GDM1 (cell line): ENCODE measurements at places on chromosomes 7 and 10.

- DNase-seq = no peak
Measured at GRCh38 chr7:117682681-117683385, 190.4 kb downstream of the CTTNBP2 start.

DNA sequence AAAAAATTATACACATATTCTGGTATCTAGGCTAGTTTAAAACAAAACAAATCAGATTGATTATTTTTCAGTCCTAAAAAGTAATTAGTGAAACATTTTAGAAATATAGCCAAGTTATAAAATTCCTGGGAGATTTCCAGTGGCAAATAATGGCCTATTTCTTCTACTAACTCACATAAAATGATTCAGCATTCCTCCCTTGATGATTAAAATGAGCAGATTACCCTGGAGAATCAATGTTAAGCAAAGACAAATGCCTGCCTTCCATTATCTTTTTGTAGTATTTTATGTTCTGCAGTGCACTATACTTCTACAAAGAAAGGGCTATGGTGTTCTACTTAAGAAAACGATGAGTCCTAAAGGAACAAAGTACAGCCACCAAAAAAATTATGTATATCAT lies 53.6 kb downstream of the PARD3 start:
- DNase-seq = no peak

- DNase-seq = no peak
Measured at GRCh38 chr10:100232101-100232500, 2.7 kb upstream of the CHUK start.

- no peak for DNase-seq
Measured at GRCh38 chr7:3013975-3014792, 29.5 kb downstream of the CARD11 start.

- no peak for DNase-seq
Measured at GRCh38 chr10:36720895-36721294, 404.5 kb upstream of the ANKRD30A start.

GRCh38 chr7:158324397-158325360 lies 262.9 kb downstream of the PTPRN2 start:
- no peak for DNase-seq

DNA sequence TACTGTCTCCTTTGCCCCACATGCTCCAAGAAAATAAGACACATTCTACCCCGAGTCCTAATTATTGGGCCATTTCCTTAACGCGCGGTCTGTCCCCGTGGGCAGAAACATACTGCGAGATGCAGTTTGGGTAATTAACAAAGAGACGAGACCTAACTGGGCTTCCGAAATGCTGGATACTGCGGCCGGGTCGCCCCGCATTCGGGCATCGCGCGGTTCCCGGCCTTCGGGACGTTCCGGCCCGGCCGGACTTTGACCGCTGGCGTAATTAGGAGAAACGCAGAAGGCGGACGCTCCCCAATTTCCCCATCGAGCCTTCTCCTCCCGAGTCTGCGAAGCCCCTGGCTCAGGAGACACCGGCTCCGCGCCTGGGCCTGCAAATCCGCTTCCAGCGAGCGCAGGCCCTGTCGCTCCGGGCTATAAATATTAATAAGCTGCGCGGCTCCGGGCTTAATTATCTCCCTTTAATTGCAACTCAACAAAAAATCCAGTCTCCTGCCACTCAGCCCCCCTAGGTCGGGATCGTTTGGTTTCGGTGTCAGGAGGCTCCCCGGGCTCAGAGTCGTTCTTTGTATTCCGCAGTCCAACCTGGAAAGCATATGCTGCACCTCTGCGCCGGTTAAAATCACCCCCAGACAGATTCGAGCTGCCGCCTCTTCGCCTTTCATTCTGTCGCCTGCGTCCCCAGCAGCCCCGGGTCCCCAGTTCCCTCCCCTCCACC lies 131.5 kb downstream of the SPAG6 start:
- no peak for DNase-seq

DNA sequence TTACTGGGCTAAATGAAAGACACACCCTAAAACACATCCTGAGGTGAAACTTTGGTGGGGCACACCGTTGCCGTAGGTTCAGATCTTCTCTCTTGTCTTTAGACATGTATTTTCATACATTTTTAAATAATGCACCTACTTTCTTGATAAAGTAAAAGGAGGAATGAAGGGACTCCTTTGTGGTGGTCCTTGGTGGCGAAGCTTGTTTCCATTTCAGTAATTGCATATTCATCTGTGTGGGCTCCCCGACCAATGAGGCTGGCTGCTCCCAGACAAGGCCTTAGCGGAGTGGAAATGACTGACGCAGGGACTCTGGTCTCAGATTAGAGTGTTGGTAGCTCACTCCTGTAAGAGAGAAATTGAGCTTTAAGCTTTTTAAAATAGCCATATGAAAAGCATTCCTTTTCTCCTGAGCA lies 815 bp downstream of the CCSER2 start:
- no peak for DNase-seq

GRCh38 chr7:44218418-44219201 lies 17.8 kb downstream of the YKT6 start:
- DNase-seq = no peak

- no peak for DNase-seq
Measured at GRCh38 chr10:114110174-114110972, 63.6 kb downstream of the CCDC186 start.

GRCh38 chr10:8852546-8852945 lies 798.1 kb downstream of the GATA3 start:
- DNase-seq = no peak

GRCh38 chr10:31318854-31319601 lies at the start of gene ZEB1:
ZEB1 (plus strand) TSS chr10:31319216; CDS start chr10:31319235, 19 bp downstream.
- peak; percentile 79 for DNase-seq

- no peak for DNase-seq
Measured at GRCh38 chr10:21705828-21706176, 171.8 kb downstream of the MLLT10 start.

DNA sequence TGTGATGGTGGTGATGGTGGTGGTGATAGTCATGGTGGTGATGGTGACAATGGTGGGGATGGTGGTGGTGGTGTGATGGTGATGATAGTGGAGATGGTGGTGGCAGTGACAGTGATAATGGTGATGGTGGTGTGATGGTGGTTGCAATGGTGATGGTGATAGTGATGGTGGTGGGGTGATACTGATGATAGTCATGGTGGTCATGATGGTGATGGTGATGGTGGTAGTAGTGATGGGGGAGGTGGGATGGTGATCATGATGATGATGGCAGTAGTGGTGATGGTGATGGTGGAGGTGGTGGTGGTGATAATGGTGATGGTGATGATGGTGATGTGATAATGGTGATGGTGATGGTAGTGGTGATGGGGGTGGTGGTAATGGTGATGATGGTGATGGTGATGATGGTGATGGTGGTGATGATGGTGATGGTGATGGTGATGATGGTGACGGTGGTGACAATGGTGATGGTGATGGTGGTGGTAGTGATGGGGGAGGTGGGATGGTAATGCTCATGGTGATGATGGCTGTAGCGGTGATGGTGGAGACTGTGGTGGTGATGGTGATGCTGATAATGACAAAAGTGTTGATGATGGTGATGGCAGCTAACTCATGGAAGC lies 4.7 kb upstream of the PWWP2B start:
- no peak for DNase-seq

GRCh38 chr10:20276127-20276979 lies 460.1 kb downstream of the PLXDC2 start:
- DNase-seq = no peak

- peak; percentile 21 for DNase-seq
Measured at GRCh38 chr7:98841179-98841997, 28.4 kb downstream of the TMEM130 start.

DNA sequence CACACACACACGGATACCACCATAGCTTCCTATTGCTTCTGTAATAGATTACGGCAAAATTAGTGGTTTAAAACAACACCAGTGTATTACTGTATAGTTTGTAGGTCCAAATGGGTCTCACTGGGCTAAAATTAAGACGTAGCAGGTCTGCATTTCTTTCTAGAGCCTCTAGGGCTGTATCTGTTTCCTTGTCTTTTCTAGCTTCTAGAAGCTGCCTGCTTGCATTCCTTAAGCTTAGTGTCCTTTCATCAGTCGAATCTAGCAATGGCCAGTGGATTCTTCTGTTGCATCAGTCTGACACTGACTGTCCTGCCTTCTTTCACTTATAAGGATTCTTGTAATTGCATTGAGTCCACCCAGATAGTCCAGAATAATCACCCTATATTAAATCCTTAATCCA lies 882.3 kb downstream of the PCDH15 start:
- DNase-seq = no peak

DNA sequence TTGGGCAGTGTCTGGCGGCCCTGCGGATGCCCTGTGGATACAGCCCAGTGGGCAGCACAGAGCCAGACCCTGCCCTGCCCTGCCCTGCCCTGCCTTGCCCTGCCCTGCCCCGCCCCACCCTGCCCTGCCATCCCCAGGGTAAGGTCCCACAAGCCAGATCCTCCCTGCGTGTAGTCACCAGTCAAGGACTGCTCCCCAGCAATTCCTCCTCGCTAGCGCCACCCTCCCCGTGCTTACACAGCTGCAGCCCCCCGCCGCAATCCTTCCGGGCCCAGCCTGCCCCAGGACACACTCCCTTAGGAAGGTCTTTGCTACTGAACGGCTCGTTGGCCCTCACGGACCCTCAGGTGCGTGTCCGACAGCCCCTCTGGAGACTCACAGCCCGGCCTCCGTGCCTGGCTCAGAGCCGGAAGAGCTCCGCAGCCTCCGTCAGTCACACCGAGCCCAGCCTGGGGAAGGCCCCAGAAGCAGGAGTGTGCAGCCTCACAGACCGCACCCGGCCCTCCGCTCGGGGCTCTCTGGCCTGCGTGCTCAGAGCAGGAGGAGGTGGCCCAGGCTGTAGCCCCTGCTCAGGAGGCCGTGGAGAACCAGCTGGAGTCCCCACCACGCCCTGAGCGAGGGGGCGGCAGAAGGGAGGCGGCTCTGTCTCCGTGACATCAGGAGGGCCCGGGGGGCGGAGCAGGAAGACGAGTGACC lies 68.3 kb downstream of the PWWP2B start:
- no peak for DNase-seq

- no peak for DNase-seq
Measured at GRCh38 chr7:30908681-30909080, 3.0 kb upstream of the AQP1 start.

DNA sequence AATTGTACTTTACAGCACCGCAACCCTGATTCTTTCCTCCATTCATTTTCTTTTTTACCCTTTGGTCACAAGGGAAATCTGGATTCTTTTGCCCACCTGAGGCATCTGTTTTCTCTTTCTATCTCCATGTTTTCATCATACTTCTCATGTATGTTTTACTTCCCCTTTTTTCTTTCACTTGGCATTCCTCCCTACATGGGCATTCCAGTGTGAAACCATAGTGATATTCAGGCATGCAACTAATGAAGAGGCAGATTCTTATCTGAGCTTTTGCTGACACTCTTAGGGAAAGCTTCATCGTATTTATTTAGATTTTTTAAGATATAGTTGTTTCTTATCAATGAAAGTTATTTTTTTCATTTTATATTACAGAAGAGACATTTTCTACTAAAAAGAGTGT lies 405.2 kb upstream of the TEX47 start:
- no peak for DNase-seq

- no peak for DNase-seq
Measured at GRCh38 chr10:31036209-31036608, 4.5 kb upstream of the ZNF438 start.

GRCh38 chr7:5423306-5423975 lies at the start of gene TNRC18:
TNRC18 (minus strand) TSS chr7:5423834; CDS start chr7:5421246, 2,588 bp downstream.
- no peak for DNase-seq

GRCh38 chr7:117791877-117792780 lies 81.1 kb downstream of the CTTNBP2 start:
- peak; percentile 94 for DNase-seq

GRCh38 chr7:95421847-95422444 lies 12.9 kb downstream of the PON2 start:
- DNase-seq = no peak

DNA sequence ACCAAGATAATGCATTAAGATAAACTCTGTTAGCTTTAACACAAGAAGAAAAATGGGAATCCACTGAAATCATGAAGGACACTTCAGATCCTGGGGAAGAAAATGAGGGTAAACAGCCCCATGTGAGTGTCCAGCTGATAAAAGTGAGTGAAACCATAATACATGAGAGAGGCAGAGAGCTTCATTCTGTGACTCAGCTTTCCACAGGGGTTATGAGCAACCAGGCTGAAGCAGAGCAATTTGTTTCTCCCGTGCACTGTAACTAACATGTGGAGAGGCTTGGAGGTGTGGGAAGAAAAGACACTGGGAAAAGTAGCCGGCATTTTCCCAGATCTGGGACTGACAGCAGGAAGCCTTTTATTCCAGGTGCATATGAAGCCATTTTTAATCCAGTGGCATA lies 971.7 kb downstream of the ANKRD7 start:
- DNase-seq = no peak

- no peak for DNase-seq
Measured at GRCh38 chr10:50275650-50276235, 24.4 kb upstream of the ASAH2 start.

GRCh38 chr7:43879477-43879876 lies 10.2 kb upstream of the MRPS24 start:
- no peak for DNase-seq
